ENCODE measurements at places on chromosomes 16 and 17. TPM values are rescaled to one million over a fixed set of nuclear protein-coding genes. Genes with fewer than 3 reads are reported as not detected.

MGAT5B gene
- 0.72 TPM for total RNA-seq

ATF7IP2 gene
- total RNA-seq: 7.1 TPM

IRX5 gene
- 1.5 TPM for total RNA-seq

ACBD4 gene
- total RNA-seq: 12.0 TPM

LRRC46 gene
- 0.20 TPM for total RNA-seq

KRTAP9-8 gene
- not detected for total RNA-seq

SEC14L1 gene
- 18.8 TPM for total RNA-seq

TMEM88 gene
- total RNA-seq: not detected

TPSB2 gene
- not detected for total RNA-seq

ZG16 gene
- not detected for total RNA-seq

DNA sequence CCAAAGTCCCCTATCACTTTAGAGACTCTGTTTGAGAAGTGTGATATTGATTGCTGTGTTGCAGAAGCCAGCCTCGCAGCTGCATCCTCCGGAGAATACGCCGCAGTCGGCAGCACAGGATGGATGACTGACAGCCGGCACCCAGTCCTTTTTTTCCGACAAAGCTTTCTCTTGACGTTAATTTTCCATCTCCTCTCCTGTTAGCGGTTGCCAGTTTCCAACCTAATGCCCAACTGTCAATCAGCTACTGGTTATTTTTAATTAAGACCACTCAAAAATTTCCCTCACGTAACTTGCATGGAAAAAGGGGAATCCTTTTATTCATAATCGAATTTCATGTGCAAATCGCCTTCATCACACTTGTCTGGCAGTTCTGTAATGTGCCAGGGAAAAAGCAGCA lies 953.9 kb downstream of the CDH11 start:
- DNase-seq: no peak

GRCh38 chr17:17309356-17309755 lies 6.2 kb downstream of the NT5M start:
- DNase-seq: no peak

DNA sequence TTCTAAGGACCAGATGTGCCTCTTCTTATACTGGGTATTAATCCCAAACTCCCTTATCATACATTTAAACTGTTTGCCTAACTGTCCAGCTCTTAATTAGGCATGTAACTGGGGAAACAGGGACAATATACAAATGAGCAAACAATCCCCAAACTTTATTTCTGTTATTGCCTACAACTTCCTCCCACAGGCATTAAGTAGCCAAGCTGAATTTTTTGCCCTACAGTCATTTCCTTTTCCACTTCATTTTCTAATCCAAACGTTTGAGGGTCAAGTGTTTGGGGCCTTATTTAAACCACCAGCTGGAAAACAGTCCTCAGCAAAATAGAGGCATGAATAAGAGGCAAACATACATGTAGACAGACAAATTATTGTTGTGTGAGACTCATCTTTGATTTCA lies 77.4 kb upstream of the CCL2 start:
- DNase-seq: no peak

GRCh38 chr17:33116021-33116551 lies 124.4 kb downstream of the SPACA3 start:
- DNase-seq: no peak

GRCh38 chr17:15134363-15134762 lies 130.8 kb downstream of the PMP22 start:
- no peak for DNase-seq

- DNase-seq: no peak
Observed at GRCh38 chr16:25151996-25152395, 40.5 kb downstream of the LCMT1 start.

GRCh38 chr17:6603744-6604325 lies 36.7 kb downstream of the KIAA0753 start:
- DNase-seq: no peak

GRCh38 chr16:5017678-5017969 lies 16.1 kb downstream of the NAGPA start:
- DNase-seq: no peak
